ENCODE measurements at places on chromosomes 5 and 9.
A peak's percentile ranks its signal among the peaks of the same experiment; 100 is the strongest.

DNA sequence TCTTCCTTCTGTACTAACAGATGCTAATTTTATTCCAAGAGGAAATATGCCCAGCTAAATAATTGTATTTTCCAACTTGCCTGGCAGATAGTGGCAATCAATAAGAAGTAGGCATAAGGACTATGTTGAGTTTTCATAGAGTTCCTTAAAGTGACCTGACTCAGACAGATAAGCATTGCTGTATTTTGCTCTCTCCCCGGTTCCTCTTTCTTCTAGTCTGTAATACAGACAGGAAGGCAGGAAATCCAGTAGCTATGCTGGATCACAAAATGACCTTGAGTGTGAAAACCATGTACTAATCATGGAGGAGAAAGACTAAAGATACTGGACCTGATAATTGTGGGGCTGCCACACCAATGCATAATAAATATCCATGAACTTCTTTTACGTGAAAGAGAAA is 701.7 kb downstream of the CETN3 start:
- DNase-seq: no peak

GRCh38 chr5:174725261-174725990 is 1.0 kb downstream of the MSX2 start:
- no peak for DNase-seq

DNA sequence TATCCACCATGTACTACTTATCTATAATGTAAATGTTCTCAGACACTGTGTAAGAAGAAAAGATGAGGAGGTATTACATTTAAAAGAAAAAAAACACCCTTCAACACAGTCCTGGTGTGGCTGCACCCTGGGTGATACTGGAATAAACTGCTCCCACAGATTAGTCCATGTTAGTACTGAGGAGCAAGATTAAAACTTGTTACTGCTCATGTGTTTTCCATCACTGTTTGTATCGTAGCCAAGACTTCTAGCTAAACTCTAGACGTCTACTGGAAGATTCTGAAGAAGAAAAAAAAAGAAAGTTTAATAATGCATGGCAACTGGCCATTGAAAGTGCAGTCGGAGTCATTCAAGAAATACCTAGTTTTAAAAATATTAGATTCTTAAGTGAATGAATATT is at the start of gene ASPN:
Gene ASPN, minus strand, starts transcription at position 178 of the 400 bp plus-strand sequence.
- DNase-seq: no peak

GRCh38 chr9:95193067-95193466 is 124.4 kb downstream of the FANCC start:
- DNase-seq: peak; percentile 73

DNA sequence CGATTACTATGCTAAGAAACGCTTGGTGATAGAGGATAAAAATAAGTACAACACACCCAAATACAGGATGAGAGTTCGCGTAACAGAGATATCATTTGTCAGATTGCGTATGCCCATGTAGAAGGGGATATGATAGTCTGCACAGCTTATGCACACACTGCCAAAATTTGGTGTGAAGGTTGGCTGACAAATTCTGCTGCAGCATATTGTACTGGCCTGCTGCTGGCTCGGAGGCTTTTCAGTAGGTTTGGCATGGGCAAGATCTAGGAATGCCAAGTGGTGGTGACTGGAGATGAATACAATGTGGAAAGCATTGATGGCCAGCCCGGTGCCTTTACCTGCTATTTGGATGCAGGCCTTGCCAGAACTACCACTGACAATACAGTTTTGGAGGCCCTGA is 208.4 kb downstream of the PDZD2 start:
- no peak for DNase-seq

DNA sequence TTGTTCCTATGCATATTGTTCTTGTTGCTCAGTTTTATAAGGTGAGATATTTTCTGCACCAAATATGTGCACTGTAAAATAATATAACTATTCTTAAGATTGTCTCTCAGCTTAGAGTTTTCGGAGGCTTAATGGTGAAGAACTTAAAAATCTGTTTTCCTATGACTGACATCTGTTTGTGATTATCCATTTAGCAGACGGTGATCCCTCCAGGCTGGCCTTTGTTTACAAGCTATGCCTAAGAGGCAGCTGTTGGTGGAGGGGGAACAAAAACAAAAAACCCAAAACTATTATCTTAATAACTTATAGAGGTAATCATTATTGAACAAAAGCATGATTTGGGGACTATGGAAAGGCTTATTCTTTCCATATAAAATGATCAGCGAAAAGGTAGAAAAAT is 658 bp downstream of the PDCD1LG2 start:
- no peak for DNase-seq

DNA sequence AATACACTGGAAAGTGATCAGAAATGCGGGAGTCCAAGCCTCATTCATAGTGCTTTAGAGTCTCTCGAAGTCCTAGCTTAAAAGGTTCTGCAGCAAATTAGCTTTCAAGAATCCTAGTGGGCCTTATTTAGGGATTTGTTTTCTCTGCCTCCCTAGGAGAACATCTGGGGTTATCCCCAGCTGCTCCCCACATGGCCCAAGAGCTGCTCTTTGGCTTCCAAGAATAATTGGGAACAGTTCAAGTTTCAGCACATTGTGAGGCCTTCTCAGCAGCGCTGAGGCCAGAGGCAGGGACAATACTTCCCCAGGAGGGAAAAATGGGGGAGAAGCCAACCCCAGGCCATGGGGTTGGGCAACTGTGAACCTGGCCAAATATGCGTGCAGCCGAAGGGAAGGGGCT is 108.7 kb downstream of the LIFR start:
- DNase-seq: no peak

GRCh38 chr5:8520917-8521316 is 652.0 kb downstream of the MTRR start:
- no peak for DNase-seq

GRCh38 chr5:14574891-14575508 is 6.6 kb upstream of the OTULINL start:
- no peak for DNase-seq

- no peak for DNase-seq
These were observed 9.2 kb upstream of the TAF1L start for GRCh38 chr9:32644698-32645097.

- DNase-seq: no peak
These were observed 11.9 kb upstream of the PGGT1B start for GRCh38 chr5:115274584-115274983.

GRCh38 chr9:133475292-133476012 is 3.4 kb downstream of the SLC2A6 start:
- DNase-seq: no peak

- DNase-seq: no peak
These were observed 173.4 kb downstream of the NR3C1 start for GRCh38 chr5:143229896-143230675.

DNA sequence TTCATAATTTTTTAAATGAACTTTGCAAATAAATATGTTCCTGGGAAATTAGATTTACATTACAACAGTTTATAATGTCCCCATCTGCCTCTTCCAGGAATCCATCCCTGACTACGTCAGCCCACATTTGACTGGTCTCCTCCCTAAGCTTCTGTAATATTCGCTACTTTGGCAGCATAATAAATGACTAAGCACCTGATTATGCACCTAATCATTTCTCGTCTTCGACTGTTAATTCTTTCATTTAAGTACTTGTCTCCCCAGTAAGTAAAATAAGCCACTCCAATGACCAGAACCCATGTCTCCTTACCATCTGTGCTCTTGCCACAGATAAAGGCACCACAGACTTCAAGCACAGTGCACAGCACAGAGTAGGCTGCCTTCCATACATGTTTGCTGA is 122.7 kb downstream of the DENND1A start:
- DNase-seq: no peak

DNA sequence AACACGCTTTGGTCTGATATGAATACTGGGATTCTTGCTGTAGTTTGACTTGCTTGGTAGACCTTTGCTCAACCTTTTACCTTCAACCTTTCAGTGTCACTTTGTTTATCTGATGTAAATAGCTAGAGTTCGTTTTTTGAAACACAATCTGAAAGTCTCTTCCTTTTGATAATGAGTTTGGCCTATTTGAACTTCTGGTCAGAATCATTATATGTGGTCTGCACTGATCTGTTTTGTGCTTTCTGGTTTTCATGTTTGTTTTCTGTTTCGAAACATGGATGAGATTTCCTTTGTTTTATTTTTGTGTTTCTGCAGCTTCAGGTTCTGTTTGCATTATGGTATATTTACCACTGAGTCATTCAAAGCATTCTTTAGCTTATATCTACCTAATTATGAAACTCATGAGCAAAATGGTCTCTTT is 217.5 kb downstream of the GABBR2 start:
- DNase-seq: no peak

- no peak for DNase-seq
These were observed 586.2 kb downstream of the ZNF608 start for GRCh38 chr5:124160265-124160664.

DNA sequence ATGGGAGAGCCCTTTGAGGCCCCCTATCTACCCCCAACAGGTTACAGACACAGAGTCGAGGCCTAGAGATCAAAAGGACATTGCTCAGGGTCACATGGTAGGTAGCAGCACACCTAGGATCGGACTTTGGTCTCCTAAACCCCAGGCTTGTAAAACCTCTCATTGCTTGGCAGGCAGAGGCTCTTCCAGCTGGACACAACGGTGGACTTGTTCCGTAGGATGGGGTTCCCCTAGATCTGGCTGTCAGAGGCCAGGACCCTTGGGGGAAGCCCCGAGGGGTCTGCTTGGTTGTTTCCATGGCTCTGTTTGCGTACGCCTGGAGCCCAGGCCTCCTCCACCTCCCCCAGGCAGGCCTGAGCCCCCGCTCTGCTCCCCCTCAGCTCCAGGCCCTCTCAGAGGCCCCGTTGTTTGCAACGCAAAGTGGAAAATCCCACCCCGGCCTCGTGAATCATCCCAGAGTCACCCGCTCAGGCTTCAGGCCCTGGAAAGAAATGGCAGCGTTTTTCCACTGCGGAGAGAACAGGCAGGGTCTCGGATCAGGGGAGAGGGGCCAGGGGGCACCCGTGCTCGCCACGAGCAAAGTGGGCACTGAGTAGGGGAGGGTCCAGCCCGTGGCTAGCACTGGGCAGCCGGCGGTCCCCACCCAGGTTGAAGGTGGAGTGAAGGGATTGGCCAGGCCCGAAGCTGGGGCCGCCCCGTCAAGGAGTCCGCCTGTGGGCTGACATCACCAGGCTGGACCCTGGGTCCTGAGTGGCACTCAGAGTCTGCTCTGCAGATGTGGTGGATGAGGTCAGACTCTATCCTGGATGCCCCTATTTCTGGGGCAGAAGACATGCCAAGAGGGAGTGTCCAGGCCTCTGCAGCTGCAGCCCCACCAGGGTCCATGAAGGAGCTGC is 19.8 kb downstream of the COL27A1 start:
- DNase-seq: no peak

DNA sequence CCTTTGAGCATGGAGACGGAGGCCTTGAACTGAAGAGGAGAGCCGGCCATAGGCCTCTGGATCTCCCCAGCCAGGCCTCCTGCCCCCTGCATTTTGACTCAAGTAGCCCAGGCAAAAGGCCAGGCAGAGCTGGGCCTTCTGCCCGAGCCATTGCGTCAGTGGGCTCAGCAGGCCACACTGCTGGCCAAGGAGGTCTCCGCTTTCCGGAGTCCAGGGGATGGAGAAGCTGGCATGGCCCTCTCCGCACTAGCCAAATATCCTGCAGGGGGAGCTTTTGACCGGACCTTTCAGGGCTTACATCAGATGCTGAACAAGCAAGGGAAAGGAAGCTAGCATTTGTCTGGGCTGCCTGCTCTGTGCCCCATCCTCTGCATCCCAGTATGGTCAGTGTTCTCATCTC is 386.8 kb downstream of the TRIM36 start:
- no peak for DNase-seq

- no peak for DNase-seq
These were observed 98.7 kb upstream of the SPIN1 start for GRCh38 chr9:88289532-88289931.

GRCh38 chr5:169195601-169196000 is 105.3 kb downstream of the SLIT3 start:
- no peak for DNase-seq

DNA sequence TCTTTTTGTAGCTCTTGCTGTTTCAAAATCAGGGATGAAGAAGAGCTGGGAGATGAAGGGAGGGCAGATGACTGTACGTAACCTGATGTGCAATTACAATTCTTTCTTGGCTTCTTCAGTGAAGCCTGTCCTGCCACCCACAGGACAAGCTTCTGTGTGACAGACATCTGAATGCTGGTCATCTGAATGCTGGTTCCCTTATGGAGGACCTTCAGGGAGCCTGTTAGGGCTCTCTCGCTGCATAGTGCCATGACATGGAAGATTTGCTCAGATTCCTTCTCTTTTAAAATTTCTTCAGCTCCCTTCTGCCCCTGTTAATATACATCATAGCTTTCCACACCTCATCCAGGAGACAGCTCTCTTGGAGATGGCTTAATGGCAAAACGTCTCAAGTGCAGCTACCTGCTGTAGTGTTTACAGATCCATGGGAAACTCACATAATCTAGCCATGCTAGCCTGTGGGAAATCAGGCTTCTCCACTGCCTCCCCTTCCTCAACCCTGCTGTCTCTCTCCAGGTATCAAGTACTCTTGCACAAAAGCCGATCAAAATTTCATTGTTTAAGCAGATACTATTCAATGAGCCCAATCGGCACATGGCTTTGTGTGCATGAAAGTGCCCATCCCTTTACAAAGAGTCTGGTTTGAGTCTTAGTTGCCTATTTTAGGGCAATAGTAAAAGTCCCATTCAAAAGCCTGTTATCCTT is 134.6 kb downstream of the RAB3C start:
- DNase-seq: peak; percentile 67

DNA sequence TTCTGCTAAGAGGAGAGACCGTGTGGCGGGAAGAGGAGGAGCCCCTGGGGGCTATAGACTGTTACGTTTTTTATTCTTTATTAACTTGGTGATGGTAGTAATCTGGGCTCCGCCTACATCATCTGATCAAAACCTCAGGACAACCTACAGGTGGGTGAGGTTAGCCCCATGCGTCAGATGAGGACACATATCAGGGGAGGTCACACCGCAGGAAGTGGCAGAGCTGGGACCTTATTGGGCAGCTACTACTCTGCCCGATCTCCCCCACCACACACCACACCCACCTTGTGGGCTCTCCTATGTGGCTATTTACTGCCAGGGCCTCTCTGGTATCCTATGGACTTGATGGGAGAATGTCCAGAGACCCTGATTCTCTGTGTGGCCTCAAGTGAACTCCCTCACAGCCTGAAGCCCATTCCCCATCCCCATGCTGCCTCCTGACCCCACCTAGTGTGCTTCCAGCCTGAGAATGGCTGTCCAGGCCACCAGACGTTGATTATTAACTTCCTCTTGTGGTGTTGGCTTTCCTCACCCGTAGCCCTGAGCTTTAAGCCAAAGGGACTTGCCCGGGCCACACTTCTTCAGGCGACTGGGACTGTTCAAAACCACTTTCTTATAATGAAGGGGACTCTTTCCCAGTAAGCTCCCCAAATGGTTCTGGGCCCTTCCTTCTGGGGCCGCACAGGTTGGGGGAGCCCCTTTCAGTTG is 8.2 kb downstream of the UNC5A start:
- DNase-seq: no peak

- DNase-seq: no peak
These were observed 9.3 kb upstream of the NRARP start for GRCh38 chr9:137311171-137311985.

DNA sequence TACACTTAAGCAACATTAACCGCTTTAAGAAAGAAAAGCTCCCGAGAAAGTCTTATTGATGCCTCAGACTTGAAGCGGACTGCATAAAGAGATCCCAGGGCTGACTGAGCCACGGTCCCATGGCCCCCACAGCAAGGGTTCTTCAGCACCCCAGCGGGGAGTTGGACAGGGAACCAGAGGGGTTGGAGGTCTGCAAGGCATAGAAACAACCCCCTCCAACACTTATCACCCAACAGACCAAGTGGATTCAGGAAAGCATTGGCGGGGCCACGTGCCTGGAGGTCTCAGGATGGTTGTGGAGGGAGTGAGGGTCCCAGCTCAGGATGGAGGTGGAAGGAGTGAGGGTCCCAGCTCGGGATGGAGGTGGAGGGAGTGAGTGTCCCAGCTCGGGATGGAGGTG is 143.7 kb upstream of the IRX2 start:
- no peak for DNase-seq

Measured in iPS DF 19.7 (cell line).